T-helper 17 cell (primary cell): ENCODE measurements at places on chromosomes 2 and 18. TPM values are rescaled to one million over a fixed set of nuclear protein-coding genes. Genes with fewer than 3 reads are reported as not detected.

The EVX2 gene
- not detected for total RNA-seq

GRCh38 chr2:40507432-40507831 lies 55.5 kb upstream of the SLC8A1 start:
- H3K27ac ChIP-seq, result no peak overlapping the region
- H3K4me3 ChIP-seq, result no peak overlapping the region

GRCh38 chr2:10977621-10978020 lies 65.9 kb downstream of the KCNF1 start:
- H3K27ac ChIP-seq, result no peak overlapping the region
- peaks cover 6% of the 10 kb centered on the region for H3K4me1 ChIP-seq
- peaks cover 40% of the 10 kb centered on the region for H3K27me3 ChIP-seq
- H3K36me3 ChIP-seq, result no peaks in the 10 kb centered on the region
- DNase-seq, result no peak
- no peak overlapping the region for H3K4me3 ChIP-seq

DNA sequence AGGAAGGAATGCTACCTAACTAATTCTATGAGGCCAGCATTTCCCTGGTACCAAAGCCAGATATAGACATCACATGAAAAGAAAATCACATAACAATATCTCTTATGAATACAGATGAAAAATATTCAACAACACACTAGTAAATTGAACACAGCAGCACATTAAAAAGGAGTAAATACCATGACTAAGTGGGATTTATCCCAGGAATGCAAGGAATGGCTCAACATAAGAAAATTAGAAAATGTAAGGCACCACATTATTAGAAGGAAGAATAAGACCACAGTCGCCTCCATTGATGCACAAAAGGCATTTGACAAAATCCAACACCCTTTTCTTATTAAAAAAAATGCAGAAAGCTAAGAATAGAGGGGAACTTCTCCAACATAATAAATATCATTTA lies 133.9 kb downstream of the TTC32 start:
- H3K36me3 ChIP-seq, result no peaks in the 10 kb centered on the region
- peaks cover 3% of the 10 kb centered on the region for H3K27me3 ChIP-seq
- DNase-seq, result no peak
- no peak overlapping the region for H3K27ac ChIP-seq

The HOXD12 gene
- not detected for total RNA-seq

DNA sequence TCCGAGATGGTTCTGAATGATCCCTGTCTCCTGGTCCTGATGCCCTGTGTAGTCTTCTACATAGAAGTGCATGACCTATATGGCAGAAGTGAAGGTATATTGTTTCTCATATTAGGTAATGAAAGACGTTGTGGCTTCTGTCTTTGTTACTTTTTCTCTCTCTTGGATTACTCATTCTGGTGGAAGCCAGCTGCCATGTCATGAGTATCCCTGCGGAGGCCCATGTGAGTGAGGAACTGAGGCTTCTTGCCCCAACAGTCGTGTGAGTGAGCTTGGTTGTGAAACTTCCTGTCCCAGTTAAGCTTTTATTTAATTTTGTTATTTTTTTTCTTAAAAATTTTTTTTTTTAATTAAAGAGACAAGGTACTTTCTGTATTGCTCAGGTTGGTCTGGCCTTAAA lies 134.7 kb downstream of the UBR3 start:
- no peak for DNase-seq
- no peaks in the 10 kb centered on the region for H3K27me3 ChIP-seq
- peaks cover 9% of the 10 kb centered on the region for H3K4me1 ChIP-seq
- no peak overlapping the region for H3K4me3 ChIP-seq

- H3K27ac ChIP-seq, result no peak overlapping the region
- no peaks in the 10 kb centered on the region for H3K27me3 ChIP-seq
- DNase-seq, result no peak
- peaks cover 24% of the 10 kb centered on the region for H3K4me1 ChIP-seq
- peaks cover 8% of the 10 kb centered on the region for H3K36me3 ChIP-seq
Observed at GRCh38 chr18:13499803-13500202, 226.6 kb downstream of the FAM210A start.

GRCh38 chr2:2182551-2183071 lies 148.5 kb downstream of the MYT1L start:
- no peaks in the 10 kb centered on the region for H3K4me1 ChIP-seq
- no peak overlapping the region for H3K27ac ChIP-seq
- H3K36me3 ChIP-seq, result no peaks in the 10 kb centered on the region
- H3K4me3 ChIP-seq, result no peak overlapping the region
- DNase-seq, result no peak

DNA sequence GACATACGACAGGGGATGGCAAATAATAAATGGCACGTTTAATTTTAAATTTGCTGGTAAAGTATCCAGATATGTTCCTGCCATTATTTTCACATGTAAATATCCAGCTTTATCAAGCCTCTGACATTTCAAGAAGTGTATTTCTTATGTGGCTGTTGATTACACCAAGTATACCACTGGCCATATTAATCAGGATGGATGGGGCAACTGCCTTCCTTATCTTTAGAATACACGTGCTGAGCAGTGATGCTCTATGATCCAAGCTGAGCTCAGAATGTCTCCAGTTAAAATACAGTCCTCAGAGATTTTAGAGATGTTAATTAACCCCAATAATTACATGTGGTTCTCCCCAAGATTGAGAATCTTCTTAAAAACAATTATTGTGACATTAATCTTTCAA lies 38.3 kb upstream of the RAPGEF4 start:
- peaks cover 11% of the 10 kb centered on the region for H3K4me1 ChIP-seq
- DNase-seq, result no peak
- H3K4me3 ChIP-seq, result no peak overlapping the region
- peaks cover 28% of the 10 kb centered on the region for H3K27me3 ChIP-seq

- no peak for DNase-seq
- peaks cover 8% of the 10 kb centered on the region for H3K36me3 ChIP-seq
- H3K4me3 ChIP-seq, result no peak overlapping the region
- peak overlapping the region; percentile 19 for H3K27ac ChIP-seq
Observed at GRCh38 chr18:35478520-35479435, 19.0 kb downstream of the INO80C start.

DNA sequence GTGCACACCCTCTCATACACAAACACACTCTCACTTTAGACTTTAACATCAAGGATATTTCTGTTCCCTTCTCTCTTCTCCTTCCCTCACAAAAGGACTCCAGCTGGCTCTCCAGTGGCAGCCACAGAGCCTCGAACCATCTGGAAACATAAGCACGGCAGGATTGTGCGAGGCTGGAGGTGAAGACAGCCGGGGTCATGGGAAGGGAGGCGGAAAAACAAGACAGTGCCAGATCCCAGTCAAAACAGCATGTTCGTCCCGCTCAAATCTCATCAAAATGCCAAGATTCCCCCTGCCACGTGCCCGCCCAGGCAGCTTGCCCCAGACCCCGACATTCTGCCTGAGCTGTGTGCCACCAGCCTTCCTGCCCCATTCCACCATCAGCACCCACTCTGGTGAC lies 180.3 kb downstream of the ZBTB7C start:
- no peak for DNase-seq
- peaks cover 31% of the 10 kb centered on the region for H3K4me1 ChIP-seq
- H3K4me3 ChIP-seq, result peak overlapping the region; percentile 19
- H3K36me3 ChIP-seq, result peaks cover under 1% of the 10 kb centered on the region
- H3K27me3 ChIP-seq, result peaks cover 19% of the 10 kb centered on the region

The ROCK1 gene
- total RNA-seq, result 114 TPM

The MYO7B gene
- 0.75 TPM for total RNA-seq

DNA sequence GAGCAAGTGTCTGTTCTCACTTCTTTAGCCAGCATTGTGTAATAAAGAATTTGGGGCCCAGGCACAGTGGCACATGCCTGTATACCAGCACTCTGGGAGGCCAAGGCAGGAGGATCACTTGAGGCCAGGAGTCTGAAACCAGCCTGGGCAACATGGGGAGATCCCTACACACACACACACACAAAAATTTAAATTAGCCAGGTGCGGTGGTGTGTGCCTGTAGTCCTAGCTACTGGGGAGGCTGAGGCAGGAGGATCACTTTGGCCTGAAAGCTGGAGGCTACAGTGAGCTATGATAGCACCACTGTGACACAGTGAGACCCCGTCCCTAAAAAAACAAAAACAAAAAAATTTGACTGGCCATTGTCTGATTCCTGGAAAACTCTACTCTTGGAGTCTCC lies 8.3 kb downstream of the REV1 start:
- H3K4me1 ChIP-seq, result peaks cover 38% of the 10 kb centered on the region
- H3K27me3 ChIP-seq, result no peaks in the 10 kb centered on the region
- DNase-seq, result no peak
- H3K36me3 ChIP-seq, result peaks cover 4% of the 10 kb centered on the region
- no peak overlapping the region for H3K4me3 ChIP-seq
- H3K27ac ChIP-seq, result peak overlapping the region; percentile 19

GRCh38 chr2:241136661-241137260 lies 12.5 kb downstream of the PASK start:
- DNase-seq, result no peak
- no peak overlapping the region for H3K4me3 ChIP-seq
- H3K4me1 ChIP-seq, result no peaks in the 10 kb centered on the region
- no peak overlapping the region for H3K27ac ChIP-seq

The ITPRIPL1 gene
- total RNA-seq, result 6.6 TPM

The RNPEPL1 gene
- 130 TPM for total RNA-seq

The C2orf80 gene
- total RNA-seq, result not detected

DNA sequence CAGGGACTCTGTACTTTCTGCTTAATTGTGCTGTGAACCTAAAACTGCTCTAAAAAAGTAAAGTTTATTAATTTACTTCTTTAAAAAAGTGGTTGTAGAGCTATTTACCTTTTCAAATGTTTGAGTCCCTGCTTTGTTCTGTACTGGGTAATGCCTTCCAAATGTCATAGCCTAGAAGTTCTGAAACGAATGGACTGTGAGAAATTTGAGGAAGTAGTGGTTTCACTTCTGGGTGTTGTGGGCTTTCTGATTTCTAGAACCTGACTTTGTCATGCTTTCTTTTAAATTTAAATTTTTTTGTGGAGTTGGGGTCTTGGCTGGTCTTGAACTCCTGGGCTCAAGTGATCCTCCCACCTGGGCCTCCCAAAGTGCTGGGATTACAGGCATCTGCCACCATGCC lies 44.6 kb downstream of the SMAD4 start:
- peaks cover 2% of the 10 kb centered on the region for H3K36me3 ChIP-seq
- H3K27me3 ChIP-seq, result no peaks in the 10 kb centered on the region
- no peak for DNase-seq
- H3K4me3 ChIP-seq, result no peak overlapping the region
- peaks cover 22% of the 10 kb centered on the region for H3K4me1 ChIP-seq

GRCh38 chr2:10257500-10258147 lies 45.1 kb upstream of the HPCAL1 start:
- no peak overlapping the region for H3K4me3 ChIP-seq
- no peak for DNase-seq
- H3K27me3 ChIP-seq, result peaks cover 27% of the 10 kb centered on the region

The C1GALT1C1L gene
- not detected for total RNA-seq

DNA sequence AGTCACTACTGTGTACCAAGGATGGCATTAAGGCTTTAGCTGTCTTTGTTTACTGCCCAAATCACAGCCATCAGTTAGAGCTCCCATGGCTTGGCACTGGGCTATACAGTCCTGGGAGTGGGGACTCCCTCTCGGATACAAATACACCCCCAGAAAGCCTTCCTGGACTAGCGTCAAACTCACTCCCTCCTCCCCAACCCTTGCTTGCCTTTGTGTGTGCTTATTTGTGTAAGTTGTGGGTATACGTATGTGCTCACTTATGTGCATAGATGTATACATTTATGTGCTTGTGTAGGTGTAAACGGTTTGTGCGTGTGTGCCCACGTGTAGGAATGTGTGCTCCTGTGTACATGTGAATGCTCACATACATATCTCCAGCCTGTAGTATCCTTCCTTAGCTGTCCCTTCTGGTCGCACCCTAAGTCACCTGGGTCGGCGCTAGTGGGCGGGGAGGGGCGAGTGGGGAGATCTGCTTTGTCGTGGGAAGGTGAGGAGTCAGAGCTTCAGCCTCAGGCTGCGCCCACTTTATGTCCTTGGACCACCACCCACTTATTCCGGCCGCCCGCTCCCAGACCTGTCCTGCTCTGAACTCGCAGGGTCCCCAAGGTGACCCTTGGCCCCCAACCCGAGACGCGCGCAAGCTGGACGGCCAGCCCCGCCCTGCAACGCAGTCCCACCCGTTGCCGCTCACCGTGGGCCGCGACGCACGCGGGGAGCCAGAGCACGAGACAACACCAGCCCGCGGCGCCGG lies 461 bp downstream of the PRADC1 start:
- H3K4me3 ChIP-seq, result peak overlapping the region; percentile 97
- peaks cover 37% of the 10 kb centered on the region for H3K4me1 ChIP-seq
- H3K36me3 ChIP-seq, result peaks cover 5% of the 10 kb centered on the region
- H3K27me3 ChIP-seq, result no peaks in the 10 kb centered on the region

DNA sequence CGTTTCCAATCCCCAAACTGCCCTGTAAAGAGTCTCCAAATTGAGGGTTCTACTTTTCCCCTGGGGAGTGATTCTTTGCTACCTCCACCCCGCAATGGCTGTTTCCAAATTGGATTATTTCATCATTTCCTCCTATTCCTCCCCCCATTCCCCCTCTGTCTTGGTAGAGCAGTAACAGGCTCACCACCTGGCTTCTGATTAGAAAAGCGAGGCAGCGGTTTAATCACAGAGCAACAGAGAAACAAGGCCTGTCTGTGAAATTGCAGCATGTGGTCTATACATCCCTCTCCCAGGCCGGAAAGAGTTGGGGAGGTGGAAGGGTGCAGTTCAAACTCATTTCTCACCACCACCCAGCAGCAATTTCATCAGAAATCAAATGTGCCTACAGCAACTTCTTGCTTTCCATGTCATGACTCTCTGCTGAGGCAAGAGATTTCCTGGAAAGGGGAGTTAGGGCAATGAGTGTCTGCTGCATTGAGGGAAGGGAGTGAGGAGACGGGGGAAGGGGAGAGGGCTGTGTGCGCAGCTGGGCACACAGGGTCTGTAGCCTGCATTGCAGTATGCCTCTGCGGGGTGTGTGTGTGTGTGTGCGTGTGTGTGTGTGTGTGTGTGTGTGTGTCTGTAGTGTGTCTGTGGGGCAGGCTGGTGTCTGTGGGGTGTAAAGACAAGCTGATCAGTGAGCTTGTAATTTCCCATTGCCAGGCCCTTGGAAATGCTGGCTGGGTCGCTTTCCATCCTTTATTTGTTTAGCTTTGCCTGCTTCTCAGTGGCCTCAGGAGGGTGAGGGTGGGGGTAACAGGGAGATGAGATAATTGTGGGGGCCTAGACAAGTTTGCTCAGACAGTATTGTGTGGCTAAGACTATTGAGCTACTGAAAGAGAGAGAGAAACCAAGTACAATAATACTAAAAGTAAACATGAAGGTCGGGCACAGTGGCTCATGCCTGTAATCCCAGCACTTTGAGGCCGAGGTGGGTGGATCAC lies 13.5 kb upstream of the IGFBP2 start:
- no peaks in the 10 kb centered on the region for H3K4me1 ChIP-seq
- H3K27me3 ChIP-seq, result peaks cover 41% of the 10 kb centered on the region
- no peak overlapping the region for H3K4me3 ChIP-seq
- no peak overlapping the region for H3K27ac ChIP-seq
- no peaks in the 10 kb centered on the region for H3K36me3 ChIP-seq
